ENCODE measurements at places on chromosomes 3 and 15.

- no peak for DNase-seq
Observed at GRCh38 chr3:42906070-42906847, at the start of gene ZNF662. ZNF662 (plus strand) TSS chr3:42906142; CDS start chr3:42908115, 1,973 bp downstream.

GRCh38 chr3:22729212-22729611, 473.9 kb upstream of the UBE2E2 start:
- no peak for DNase-seq

DNA sequence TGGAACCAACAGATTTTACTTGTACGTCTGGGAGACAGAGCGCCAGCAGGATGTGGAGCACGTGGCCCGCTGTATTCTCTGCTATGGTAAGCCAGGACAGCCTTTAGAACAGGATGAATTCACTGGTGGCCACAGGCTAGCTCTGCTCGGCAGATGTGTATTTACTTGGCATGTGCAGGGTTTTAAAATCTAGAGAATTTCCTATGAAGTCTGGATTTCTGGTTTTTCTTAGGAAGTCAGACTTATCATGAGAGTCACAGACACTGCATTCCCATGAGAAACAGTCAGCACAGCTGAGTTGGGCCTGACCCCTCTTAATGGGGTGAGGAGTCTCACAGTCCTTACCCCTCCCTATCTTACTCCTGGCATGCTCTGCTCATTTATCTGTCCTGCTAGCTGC, 84.6 kb upstream of the COL6A5 start:
- DNase-seq = no peak

- DNase-seq = no peak
Observed at GRCh38 chr3:32412887-32413286, 21.2 kb downstream of the CMTM7 start.

GRCh38 chr3:5009506-5010109, 30.4 kb downstream of the BHLHE40 start:
- no peak for DNase-seq

- peak; percentile 55 for DNase-seq
Observed at GRCh38 chr15:98177966-98178592, 217.6 kb downstream of the ARRDC4 start.

- DNase-seq = no peak
Observed at GRCh38 chr15:99850517-99850916, 117.3 kb upstream of the LYSMD4 start.

DNA sequence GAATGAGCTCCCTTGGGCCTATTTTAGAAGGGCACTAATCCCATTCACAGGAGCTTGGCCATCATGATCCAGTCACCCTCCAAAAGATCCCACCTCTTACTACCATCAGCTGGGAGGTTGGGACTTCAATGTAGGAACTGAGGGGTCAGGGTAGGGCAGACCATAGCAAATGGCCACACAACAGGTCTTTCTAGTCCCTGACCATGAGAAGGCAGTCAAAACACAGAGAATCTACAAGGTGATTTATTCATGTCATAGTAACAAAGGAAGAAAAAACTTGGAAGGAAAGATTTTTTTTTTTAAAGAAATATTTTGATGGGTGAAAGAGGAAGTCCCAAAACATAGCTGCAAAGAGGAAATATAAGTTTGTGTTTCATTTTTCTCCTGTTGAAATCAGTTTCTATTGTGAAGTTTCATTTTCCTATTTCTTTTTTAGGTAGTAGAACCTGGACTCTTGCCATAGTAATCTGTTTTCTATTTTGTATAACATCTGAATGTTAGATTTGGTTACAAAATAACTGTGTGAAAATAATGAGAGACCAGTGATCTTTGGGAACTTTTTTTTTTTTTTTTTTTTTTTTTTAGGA, 23.5 kb upstream of the TNFSF10 start:
- DNase-seq = no peak

DNA sequence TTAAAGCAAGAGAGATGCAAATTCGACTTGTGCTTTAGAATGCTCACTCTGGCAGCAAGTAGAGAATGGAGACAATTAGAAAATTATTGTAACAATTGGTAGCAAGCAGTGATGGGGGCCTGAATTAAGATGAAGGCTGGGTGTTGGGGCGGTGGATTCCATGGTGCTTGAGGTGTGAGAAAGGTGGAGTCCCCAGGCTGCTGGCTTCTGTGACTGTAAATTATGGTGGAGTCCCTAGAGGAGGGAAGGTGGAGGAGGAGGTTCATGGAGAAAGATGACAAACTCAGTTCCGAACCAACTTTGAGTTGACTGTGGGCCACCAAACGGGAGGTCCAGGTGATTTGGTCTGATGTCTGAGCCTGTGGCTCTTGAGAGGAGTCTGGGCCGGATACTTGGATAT, 10.7 kb upstream of the SMAD3 start:
- DNase-seq = no peak

DNA sequence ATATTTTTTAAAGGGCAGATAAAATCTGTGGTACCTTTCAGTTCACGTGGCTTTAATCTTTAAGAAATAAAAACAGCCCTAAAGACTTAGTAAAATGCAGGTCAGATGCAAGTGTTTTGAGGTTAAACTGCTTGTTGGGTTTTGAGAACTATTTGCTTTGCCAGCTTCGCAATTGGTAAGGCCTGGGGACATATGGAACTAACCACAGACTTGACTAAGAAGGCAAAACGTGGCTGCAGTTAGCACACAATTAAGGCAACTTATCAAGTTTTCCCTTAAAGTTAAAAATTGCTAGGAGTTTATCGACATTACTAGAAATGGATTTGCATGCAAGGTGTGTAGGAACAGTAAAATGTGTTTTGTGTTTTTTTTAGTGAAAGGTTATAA, 206.9 kb downstream of the ZNF385D start:
- no peak for DNase-seq

GRCh38 chr15:38698254-38698653, 133.6 kb upstream of the RASGRP1 start:
- DNase-seq = no peak

GRCh38 chr15:90210593-90210992, 9.5 kb downstream of the SEMA4B start:
- DNase-seq = no peak

DNA sequence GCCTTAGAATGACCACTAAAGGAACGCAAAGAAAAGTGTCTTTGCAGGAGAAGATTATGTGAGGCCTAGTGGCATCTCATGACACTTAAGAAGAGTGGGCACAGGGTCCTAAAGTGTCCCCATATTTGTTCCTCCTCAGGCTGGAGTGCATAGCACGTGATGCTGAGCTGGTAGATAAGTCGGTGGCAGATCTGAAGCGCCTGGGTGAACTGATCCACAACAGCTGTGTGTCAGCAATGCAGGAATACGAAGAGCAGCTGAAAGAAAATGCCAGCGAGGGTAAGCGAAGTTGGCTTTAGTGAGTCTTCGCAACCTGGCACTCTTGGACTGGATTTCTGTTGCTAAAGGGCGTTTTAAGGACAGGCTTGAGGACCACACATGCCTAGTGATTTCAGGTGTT, 92.6 kb downstream of the CHD2 start:
- DNase-seq = no peak

- DNase-seq = no peak
Observed at GRCh38 chr3:152073267-152073666, 195.5 kb upstream of the MBNL1 start.

DNA sequence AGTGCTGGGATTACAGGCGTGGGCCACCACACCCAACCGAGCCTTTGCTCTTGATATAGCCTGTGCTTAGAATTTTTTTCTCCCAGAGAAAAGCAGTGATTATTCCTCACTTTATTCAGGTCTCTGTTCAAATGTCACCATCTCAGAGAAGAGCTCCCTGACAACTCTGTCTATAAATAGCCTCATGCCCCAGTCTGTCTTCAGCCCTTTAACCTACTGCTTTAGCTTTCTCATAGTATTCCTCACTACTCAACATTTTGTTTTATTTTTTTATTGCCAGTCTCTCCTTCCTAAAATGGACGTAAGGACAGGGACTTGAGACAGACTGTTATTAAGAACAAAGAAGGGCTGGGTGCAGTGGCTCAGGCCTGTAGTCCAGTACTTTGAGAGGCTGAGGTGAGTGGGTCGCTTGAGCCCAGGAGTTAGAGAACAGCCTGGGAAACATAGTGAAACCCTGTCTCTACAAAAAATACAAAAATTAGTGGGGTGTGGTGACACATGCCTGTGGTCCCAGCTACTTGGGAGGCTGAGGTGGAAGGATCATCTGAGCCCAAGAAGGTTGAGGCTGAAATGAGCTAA, 78.7 kb upstream of the TTBK2 start:
- DNase-seq = no peak

- no peak for DNase-seq
Observed at GRCh38 chr3:61594144-61594963, 33.0 kb downstream of the PTPRG start.

- DNase-seq = no peak
Observed at GRCh38 chr3:11248596-11248995, 23.6 kb upstream of the ATG7 start.

DNA sequence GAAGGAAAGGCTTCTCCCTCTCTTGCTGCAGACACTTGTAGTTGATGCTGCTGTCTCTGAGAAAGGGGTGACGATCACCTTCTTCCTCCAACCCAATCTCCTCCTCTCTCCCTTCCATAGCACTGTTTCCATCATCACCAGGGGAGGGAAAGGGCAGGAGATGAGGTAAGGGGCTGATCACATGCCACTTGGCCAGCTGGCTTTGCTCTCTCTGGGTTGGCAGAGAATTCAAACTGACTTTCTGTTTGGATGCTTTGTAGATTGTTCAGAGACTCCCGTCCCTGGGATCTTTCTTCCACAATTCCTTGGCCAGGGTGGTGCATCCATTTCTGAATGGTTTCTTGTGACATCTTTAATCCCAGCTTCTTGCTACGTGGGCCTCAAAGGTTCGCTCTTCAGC, 43.2 kb upstream of the ZNF148 start:
- no peak for DNase-seq

GRCh38 chr3:15300323-15301078, 31.9 kb downstream of the SH3BP5 start:
- peak; percentile 90 for DNase-seq

DNA sequence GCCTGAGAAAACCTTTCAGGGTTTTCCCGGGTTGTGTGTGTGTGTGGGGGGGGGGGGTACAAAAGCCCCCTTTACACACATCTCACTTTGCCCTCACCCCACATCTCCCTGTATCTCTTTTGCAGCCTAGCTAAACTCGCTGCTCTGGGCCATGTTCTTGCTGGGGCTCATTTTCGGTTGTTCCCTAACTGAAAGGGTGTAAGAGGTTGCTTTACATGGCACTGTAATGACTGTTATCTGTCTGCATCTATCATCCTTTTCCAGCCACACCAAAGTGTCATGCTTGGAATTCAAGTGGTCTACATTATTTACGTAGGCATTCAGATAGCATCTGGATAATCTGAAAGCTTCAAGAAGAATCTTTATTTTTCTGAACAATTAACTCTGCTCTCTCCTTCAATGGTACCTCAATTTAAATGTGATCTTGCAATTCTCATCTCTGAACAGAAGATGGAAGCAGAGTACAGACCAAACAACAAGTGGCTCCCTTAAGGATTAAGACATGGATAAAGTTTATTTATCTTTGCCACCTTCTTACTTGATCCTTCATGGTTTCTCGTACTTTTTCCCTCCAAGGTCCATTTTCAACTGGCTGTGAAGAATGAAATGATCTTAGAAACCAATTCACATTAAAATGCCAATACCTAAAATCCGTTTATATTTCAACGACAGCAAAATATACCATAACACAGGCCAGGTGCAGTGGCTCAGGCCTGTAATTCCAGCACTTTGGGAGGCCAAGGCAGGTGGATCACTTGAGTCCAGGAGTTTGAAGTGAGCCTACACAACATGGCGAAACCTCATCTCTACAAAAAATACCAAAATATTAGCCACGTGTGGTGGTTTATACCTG, 34.9 kb downstream of the DCLK3 start:
- peak; percentile 25 for DNase-seq

DNA sequence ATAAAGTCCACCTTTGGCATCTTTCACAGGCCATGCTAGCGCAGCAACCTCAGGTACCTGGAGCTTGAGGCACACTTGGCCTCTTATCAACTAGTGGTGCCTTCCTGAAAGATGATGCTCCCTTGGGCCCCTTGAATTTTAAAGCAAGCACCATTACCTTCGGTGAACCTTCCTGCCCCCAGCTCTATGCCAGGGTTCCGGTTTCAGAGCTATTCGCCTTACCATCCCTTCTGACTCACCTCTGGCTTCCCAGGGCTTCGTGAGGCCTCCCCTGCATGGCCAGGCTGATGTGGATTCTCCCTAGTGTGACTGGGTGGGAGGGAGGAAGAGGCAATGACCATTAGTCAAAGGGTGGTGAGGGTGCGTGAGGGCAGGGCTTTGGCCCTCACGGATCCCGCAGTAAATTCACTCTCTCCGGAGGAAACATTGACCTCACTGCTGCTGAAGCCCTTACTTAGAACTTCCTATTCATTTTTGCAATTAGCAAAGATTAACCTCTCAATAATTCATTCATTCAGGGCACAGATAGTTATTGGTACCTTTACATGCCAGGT, 16.3 kb downstream of the BHLHE40 start:
- no peak for DNase-seq

DNA sequence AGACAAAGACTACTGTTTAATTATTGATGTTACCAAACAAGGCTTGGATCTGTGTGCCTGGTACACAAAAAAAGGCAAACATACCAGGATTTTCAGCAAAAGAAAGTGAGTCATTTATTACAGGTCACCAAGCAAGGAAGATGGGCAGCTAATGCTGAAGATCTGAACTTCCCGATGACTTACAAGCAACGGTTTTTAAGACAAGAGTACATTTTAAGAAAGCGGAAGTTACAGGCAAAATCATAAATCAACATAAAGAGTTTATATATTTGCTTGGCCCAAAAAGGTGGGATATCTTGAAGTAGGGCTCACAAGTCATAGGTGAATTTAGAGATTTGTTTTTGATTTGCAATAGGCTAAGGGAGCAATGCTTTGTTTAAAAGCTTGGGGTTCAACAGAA, 125.4 kb upstream of the SPATA16 start:
- no peak for DNase-seq

DNA sequence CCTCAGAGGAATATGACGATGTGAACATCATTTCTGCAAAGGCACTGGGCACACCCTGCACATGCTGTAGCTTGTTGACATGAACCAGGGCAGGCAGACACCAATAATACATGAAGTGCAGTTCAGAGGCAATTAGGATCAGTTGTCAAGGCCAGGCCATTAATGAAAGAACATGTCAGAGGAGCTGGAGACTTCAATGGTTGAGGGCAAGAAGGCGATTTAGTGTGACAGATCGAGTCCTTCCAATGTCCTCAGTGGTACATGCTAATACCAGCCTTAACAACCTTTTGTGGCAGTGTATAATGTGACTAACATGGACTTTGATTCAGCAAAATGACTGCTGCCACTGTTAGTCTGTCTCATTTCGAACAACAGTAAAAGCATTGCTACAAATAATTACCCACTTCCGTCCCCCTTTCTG, 205.2 kb upstream of the NANOGP8 start:
- DNase-seq = no peak

Measured in foreskin melanocyte (primary cell).